ENCODE measurements at places on chromosomes 2 and 18.

GRCh38 chr2:189347540-189347939 is 93.7 kb upstream of the WDR75 start:
- DNase-seq: no peak

GRCh38 chr2:66698576-66699239 is 263.8 kb downstream of the MEIS1 start:
- no peak for DNase-seq

DNA sequence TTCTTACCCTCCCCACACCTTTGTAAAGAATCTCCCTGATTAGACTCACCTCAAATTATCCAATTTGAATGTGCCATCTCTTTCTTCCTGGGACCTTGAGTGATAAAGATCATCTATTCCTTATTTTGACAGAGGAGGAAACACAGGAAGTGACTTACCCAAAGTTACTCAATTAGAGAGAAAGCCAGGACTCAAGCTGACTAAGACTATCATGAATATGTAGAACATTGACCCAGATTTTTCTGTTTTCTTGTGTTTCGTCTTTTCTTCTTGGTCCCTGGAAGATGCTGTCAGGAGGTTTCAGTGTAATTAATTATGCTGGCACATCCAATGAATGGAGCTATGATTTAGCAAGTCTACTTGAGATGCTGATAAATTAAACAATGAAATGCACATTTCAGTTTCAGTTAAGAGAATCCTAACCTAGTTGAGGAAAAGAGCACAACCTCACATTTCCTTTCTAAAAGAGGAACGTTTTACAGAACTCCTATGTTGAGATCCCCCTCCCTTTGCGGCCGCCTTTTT is 380.4 kb downstream of the CLIP4 start:
- DNase-seq: no peak

- DNase-seq: no peak
Observed at GRCh38 chr2:144509879-144510221, 10.1 kb downstream of the ZEB2 start.

DNA sequence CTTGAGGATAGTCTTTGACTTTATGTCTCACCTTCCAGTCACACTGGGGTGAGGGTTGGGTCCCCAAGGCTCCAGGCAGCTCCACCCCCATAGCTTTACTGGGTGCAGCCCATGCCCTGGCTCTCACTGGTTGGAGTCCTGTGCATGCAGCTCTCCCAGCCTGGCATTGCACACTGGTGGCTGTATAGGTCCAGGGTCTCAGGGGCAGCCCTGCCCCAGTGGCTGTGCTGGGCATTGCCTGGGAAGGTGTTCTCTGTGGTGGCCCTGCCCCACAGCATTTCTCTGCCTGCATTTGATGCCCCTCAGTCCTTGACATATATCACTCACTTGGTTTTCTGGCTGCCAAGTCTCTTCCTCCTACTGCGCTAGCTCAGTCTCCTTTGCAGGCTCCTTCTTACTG is 21.2 kb downstream of the MPHOSPH10 start:
- DNase-seq: no peak

DNA sequence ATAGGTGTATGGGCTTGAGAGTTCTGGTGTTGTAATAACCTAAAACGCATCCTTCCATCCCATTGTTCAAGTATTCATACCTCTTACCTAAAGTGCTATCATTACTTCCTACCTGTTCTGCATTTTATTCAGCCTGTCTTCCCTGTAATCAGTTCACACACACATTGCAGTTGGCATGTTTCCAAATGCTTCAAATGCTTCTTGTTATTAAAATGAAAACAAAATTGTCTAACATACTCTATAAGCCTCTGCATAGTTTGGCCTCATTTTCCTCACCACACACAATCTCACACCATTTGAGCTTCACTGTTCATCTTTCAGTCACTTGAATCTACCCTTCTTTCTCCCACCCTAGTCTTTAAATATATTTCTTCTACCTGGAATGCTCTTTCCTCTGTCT is 1178.2 kb upstream of the NRXN1 start:
- no peak for DNase-seq

GRCh38 chr2:216517447-216518225 is 19.0 kb downstream of the RPL37A start:
- no peak for DNase-seq

DNA sequence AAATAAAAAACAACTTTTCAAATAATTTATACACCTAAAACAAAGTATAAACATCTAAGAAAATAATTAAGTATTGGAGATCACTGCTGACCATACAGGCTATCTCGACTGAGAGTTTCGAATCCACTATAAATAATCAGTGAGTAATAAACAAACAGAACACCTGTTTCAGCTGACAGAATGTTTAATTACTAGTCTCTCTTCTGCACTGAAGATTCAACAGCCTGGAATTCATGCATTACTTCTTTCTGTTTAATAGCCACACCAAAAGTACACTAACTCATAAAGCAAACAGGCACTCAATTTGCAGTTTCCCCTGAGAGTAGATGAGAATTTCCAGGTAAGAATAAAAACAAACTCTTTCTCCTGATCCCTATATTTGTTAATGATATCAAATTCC is 138.5 kb downstream of the RBMS1 start:
- DNase-seq: no peak

DNA sequence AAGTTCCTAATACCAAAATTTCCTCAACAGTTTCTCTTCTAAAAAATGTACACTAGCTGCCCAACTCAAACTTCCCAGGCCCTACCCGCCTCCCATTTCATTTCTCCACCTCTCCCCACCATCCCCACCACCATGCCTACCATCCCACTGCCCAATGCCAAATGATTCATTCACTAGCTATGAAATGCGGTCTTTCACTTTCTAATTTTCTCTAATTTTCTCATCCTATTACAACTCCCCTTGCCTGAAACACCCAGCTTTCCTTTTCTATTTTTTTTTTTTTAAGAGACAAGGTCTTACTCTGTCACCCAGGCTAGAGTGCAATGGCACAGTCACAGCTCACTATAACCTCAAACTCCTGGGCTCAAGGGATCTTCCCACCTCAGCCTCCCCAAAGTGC is 38.4 kb downstream of the KIDINS220 start:
- DNase-seq: no peak

DNA sequence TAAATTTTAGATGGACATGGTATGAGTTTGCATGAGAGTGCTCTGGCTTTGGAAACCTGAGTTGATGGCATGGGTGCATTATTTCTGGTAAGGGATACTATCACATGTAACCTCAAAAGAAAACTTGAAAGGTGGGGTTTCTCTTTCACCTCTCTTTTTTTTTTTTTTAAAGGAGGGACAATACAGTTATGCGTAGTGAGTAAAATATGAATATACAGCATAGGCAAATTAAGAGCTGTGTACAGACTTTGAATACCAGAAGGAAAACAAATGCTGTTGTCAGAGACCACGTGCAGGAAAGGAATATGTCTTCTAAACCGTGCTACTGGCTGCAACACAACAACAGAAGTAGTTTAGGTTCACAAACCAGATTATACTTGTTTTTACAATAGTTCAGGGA is 82.1 kb downstream of the MAP4K4 start:
- DNase-seq: no peak

GRCh38 chr2:88575051-88575450 is 52.2 kb downstream of the EIF2AK3 start:
- DNase-seq: no peak

- DNase-seq: no peak
Observed at GRCh38 chr2:222795450-222796357, 65.1 kb upstream of the ACSL3 start.

GRCh38 chr18:59646963-59647307 is 50.3 kb downstream of the CCBE1 start:
- no peak for DNase-seq

GRCh38 chr2:101473911-101474701 is 806 bp downstream of the RFX8 start:
- no peak for DNase-seq

DNA sequence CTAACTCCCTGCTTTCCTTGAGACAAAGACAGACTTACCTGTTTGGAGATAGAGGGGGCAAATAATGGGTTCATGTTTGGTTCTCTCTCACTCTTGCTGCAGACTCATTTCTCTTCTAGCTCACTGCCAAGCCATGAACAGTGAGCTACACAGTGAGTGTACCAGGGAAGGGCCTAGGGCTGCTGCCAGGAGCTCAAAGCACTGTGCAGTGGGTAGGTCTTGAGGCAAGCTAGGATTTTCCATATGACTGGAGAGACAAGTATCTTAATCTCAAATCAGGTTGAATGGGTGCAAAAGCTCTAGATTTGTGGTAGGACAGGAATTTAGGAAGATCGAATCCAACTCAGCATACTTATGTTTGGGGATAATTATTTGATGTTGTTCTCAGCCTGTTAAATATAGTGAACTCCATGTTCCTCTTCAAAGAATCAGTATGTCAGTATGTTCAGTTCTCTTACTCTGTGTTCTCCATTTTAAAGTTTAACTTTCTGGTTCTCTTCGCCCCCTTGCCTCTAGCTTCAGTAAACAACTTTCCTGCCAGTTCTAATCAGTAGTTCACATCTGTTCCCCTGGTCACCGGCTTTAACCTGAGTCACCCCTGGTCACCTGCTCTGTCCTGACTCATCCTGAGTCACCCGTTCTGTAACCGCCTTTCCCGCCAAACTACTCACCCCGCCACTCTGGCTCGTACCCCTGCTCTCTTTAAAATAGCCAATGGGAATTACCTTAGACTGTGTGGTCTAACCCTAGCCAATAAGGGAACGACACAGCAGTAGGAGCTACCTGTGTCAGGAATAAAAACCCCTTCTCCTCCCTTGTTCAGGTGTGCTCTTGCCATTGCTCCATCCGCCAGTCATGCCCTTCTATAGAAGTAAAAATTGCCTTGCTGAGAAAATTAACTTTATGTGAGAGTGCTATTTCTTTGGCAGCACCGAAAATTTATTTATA is 21.9 kb downstream of the SLC25A52 start:
- no peak for DNase-seq

DNA sequence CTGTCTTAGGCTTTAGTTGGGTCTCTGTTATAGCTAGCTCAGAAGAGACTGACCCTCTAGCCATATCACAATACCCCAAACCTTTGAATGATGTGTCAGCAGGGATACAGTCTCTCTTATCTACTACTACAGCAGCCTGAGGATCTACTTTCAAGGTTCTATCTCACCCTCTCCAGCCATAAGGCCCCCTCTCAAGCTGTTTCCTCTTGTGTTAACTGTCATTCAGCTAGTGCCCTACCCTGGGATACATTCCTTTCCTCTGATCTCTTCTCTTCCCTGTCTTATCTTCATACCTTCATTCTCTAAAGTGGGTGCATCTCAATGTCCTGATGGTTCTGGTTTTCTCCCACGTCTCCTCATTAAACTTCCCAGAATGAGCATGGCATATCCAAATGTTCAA is 434.7 kb downstream of the NRXN1 start:
- DNase-seq: no peak

GRCh38 chr18:51074605-51075004 is 44.6 kb downstream of the SMAD4 start:
- no peak for DNase-seq
